Activated CD4-positive, alpha-beta T cell treated with anti-CD3 and anti-CD28 coated beads, Interleukin-2, amount 10 ng/mL, durations not matched to agents 24 days and 14 days (primary cell): ENCODE measurements at places on chromosomes 16 and 17. TPM values are rescaled to one million over a fixed set of nuclear protein-coding genes. Genes with fewer than 3 reads are reported as not detected.
A peak's percentile ranks its signal among the peaks of the same experiment; 100 is the strongest.

Gene CD300H
- not detected in 2 replicates for total RNA-seq

Gene ELMO3
- total RNA-seq = 8.2 and 8.7 TPM in 2 replicates

Gene DRC7
- total RNA-seq = 0.09 TPM in 1 of 2 replicates, not detected in the other

Gene PMFBP1
- 0.21 TPM in 1 of 2 replicates, not detected in the other for total RNA-seq

DNA sequence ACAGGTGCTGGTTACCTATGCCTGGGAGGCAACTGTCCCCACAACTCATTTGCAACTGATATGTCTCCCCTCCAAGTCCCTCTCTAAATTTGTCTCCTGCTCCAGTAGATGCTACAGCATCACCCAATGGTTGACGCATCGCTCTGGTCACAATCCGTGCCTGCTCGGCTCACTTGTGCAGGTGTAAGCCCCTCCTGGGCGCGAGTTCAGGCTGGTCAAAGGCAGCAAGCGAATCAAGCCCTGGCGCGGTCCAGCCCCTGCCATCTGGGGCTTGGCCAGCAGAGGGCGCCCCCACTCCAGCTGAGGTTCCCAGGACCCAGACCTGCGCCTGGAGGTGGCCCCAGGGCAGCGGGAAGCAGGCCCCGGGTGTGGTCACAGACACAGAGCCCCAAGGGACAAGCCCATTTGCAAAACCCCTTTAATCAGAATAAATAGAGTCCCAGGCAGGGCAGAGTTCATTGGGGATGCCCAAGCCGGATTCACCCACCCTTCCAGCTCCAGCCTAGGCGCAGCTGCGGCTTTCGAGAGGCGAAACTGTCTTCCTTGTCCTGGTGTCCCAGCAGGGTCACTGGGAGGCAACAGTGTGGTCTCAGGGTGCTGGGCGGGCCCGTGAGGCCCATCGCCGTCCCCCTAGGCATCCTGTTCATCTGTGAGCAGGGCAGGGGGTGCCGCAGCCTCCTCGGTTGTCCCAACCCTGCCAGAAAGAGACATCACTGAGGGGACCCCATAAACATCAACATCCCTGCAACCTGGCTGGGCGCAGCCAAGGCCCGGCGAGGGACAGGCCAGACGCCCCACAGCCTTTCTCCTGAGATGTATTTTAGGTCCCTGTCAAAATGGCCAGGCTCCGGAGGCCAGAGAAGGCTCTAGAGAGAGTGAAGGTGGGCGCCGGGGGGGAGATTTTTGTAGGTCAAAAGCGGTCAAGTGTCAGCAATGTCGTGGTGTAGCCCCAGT lies 15.8 kb downstream of the TMC6 start:
- no peaks in the 10 kb centered on the region for H3K27me3 ChIP-seq
- H3K36me3 ChIP-seq = peaks cover 58% of the 10 kb centered on the region
- H3K4me1 ChIP-seq = peaks cover 29% of the 10 kb centered on the region
- H3K27ac ChIP-seq = no peak overlapping the region
- H3K4me3 ChIP-seq = no peak overlapping the region
- DNase-seq = peak; percentile 94

GRCh38 chr17:64534187-64534586 lies 27.4 kb downstream of the CEP95 start:
- H3K4me1 ChIP-seq = peaks cover 9% of the 10 kb centered on the region
- no peak overlapping the region for H3K4me3 ChIP-seq
- H3K27ac ChIP-seq = peak overlapping the region; percentile 70
- peak; percentile 61 for DNase-seq
- no peaks in the 10 kb centered on the region for H3K27me3 ChIP-seq

DNA sequence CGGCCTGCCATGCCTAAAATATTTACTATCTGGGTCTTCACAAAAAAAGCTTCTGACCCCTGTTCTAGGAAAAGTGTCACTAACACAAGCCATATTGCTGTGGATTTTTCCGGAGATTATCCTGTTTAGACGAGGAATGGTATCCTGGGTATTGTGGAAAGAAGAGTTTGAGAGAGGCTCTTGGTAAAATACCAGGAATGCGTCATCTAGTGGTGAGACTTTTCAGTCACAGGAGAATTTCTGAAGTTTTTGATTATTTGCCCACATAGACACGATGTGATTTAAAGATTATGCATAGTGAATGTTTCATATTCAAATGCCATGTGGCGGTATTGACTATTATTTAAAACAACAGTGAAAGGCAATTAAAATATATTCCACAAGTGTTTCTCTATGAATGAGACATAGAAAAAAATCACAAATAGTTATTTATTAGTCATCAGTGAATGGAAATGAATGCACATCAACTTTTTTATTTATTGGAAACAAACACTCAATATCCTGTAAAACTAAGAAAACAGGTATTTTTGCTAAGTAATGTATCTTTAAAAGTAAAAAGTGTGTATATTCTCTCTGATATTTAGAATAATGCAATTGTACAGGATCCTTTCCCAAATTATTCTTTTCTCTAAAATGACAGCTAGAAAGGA lies 7.8 kb downstream of the KRT28 start:
- no peak overlapping the region for H3K4me3 ChIP-seq
- H3K4me1 ChIP-seq = peaks cover 2% of the 10 kb centered on the region
- peaks cover 32% of the 10 kb centered on the region for H3K27me3 ChIP-seq
- no peak overlapping the region for H3K27ac ChIP-seq
- H3K36me3 ChIP-seq = no peaks in the 10 kb centered on the region

DNA sequence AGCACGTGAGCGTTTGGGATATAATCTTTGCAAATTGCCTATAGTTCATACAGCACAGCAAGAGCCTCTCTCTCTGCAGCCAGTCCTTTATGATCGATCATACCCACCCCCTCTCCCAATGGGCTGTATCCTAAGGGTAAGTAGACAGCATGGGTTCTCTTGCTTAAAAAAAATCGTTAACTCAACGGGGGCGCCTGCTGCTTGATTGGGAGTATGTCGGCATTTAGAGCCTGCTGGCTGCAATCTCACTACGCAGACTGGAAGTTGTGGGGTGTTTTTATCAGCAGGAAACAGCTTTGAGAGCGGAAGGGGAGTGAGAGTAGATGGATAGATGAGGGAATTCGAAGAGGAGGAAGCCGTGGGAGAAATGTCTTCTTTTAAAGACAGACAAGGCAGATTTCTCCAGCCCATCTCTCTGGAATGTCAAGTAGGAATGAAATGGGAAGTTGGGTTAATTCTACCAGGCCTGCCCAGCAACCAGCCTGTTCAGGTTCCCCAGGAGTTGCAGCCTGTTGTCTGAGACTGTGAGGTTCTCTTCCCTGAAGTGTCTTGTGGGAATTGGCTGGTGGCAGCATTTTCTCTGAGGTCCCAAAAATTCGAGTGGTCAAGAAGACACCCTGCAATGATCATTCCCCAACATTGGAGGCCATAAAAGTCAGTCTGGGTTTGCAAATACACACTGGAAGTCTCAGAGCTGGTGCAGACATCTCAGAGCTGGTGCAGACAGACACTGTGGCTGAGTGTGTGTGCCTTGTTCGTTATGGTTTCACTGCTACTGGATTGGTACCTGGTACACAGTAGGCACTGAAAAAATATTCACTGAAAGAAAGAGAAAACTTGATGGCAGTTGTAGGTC lies 65.6 kb downstream of the PRKCB start:
- DNase-seq = no peak
- peaks cover 26% of the 10 kb centered on the region for H3K4me1 ChIP-seq
- H3K4me3 ChIP-seq = no peak overlapping the region
- no peaks in the 10 kb centered on the region for H3K27me3 ChIP-seq

GRCh38 chr17:13996276-13996675 lies 73.0 kb upstream of the COX10 start:
- no peak overlapping the region for H3K4me3 ChIP-seq
- no peaks in the 10 kb centered on the region for H3K4me1 ChIP-seq
- H3K36me3 ChIP-seq = peaks cover 14% of the 10 kb centered on the region
- H3K27ac ChIP-seq = no peak overlapping the region
- no peaks in the 10 kb centered on the region for H3K27me3 ChIP-seq

DNA sequence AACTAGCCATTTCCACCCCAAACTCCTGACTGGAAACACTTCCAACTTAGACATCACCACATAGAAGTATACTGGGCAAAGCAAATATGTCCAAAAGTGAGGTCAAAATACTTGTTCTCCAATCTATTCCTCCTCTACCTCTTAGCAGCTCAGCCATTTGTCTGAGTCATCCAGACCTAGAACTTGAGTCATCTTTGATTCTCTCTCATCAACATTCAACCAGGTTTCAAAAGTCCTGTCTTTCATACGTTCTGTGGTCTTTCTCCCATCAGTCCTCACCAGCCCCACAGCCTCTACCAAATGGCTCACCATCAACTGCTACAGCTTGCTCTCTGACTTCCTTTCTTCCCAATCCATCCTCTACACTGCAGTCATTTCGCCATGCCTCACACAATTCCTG lies 6.8 kb downstream of the ANKFY1 start:
- no peak overlapping the region for H3K4me3 ChIP-seq
- peaks cover 59% of the 10 kb centered on the region for H3K36me3 ChIP-seq
- H3K27ac ChIP-seq = no peak overlapping the region
- peaks cover 31% of the 10 kb centered on the region for H3K4me1 ChIP-seq

DNA sequence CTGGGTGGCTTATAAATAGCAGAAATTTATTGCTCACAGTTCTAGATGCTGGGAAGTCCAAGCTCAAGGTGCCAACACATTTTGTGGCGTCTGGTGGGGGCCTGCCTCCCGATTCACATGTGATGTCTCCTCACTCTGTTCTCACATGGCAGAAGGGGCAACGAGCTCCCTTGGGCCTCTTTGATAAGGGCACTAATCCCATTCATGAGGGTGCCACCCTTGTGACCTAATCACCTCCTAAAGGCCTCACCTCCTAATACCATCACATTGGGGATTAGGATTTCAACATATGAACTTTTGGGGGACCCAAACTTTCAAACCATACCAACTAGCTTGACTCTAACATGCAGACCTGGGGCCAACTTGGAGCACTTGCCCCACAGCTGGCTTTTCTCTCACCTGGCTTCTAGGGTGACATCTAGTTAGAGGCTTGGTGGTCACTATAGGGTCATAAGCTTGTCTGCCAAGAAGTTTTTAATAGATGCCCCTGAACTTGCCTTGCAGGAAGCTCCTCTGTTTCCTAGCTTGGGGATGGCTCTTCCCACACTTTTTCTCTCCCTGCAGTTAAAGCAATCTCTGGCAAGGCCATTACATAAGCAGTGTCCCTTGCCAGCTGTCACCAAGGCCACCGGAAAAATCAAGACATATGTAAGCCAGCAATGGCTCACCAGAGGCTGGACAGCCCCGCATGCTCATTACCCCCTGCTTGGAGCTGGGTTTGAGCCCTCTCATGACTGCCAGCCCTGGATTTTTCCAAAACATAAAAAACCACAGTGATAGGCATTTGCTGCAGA lies 8.4 kb upstream of the MED9 start:
- no peaks in the 10 kb centered on the region for H3K4me1 ChIP-seq
- DNase-seq = no peak
- peaks cover 31% of the 10 kb centered on the region for H3K27me3 ChIP-seq
- no peaks in the 10 kb centered on the region for H3K36me3 ChIP-seq
- H3K4me3 ChIP-seq = no peak overlapping the region

GRCh38 chr17:57918017-57918895 lies 37.0 kb downstream of the CUEDC1 start:
- no peak overlapping the region for H3K4me3 ChIP-seq
- DNase-seq = no peak
- H3K4me1 ChIP-seq = no peaks in the 10 kb centered on the region
- no peaks in the 10 kb centered on the region for H3K36me3 ChIP-seq
- peaks cover 20% of the 10 kb centered on the region for H3K27me3 ChIP-seq
- H3K27ac ChIP-seq = no peak overlapping the region

DNA sequence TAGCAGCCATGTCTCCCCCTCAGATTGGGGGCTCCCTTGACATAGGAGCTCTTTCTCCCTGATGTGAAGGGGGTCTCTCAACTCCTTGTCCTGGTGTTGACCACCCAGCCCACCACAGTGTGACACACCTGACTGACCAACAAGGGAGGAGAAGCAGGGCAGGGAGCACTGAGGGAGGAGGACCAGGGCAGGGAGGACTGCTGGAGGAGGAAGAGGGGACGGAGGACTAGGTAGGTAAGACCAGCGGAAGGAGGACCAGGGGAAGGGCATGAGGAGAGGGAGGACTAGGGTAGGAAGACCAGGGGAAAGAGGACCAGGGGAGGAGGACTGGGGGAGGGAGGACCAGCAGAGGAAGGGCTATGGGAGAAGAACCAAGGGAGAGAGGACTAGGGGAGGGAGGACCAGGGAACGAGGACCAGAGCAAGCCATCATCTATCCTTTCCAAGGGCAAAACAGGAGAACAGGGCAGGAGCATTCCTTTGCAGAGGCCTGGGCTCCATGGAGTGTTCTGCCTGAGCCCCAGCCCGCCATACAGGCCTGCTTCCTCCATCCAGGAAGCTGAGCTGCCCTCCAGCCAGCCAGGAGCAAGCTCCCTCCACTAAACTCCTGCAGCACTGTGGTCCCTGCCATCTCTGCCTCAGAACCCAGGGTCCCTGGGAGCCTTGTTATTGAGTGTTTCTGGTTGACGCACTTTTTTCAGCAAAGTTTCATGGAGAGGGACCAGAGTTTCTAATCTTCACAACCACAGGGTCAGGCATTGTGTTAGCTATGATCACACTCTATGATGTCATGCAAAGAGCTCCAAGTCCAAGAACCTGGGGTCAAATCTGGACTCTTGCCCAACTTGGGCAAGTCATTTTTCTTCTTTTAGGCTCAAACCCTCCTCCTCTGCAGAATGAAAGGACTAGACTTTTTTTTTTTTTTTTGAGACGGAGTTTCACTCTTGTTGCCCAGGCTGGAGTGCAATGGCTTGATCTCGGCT lies 15.4 kb upstream of the KRT17 start:
- H3K27ac ChIP-seq = no peak overlapping the region
- H3K4me3 ChIP-seq = no peak overlapping the region
- H3K27me3 ChIP-seq = no peaks in the 10 kb centered on the region
- no peak for DNase-seq
- H3K36me3 ChIP-seq = no peaks in the 10 kb centered on the region

GRCh38 chr17:20966870-20967269 lies 75.9 kb downstream of the USP22 start:
- H3K36me3 ChIP-seq = no peaks in the 10 kb centered on the region
- no peak overlapping the region for H3K4me3 ChIP-seq
- peaks cover 3% of the 10 kb centered on the region for H3K4me1 ChIP-seq
- no peak for DNase-seq
- H3K27ac ChIP-seq = no peak overlapping the region

DNA sequence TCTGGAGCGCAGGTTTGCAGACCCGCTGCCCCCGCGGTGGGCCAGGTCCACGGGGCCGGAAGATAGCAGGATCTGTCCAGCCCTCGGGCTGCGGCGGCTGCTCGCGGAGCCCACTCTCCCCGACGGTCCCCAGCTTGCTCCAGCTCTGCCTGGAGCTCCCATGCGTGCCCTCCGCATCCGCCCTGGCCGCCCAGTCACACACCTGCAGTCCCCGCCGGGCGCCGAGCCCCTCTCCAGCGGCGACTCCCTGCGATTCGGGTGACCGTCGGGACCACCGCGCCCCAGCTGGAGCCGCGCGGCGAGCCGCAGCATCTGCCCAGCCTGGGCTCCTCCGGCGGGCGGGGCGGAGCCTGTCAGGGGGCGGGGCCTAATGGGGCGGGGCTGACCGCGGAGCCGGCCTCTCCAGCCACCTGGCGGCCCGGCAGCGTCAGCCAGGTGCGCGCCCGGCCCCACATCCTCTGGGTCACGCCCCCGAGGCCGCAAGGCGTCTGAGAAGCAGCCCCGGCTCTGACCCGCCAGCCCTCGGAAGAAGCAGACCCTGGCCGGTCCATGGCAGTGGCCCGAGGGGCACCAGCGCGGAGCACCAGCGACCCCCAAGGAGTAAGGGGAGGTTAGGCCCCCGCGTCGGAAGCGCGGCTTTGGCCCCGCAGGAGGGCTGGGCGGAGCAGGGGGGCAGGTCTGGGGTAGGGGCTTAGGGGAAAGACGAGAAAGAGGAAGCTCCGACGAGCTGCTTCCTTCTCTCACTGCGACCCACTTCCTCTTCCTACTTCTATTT lies at the start of gene PIK3R5:
Gene PIK3R5, minus strand, starts transcription at position 314 of the 775 bp plus-strand sequence. CDS start 54,213 bp downstream, outside the sequence.
- peak; percentile 91 for DNase-seq
- peak within 1 kb of the TSS; percentile 96 for H3K27ac ChIP-seq
- peaks cover 49% of the 10 kb centered on the region for H3K4me1 ChIP-seq
- no peaks in the 10 kb centered on the region for H3K27me3 ChIP-seq
- peak within 1 kb of the TSS; percentile 93 for H3K4me3 ChIP-seq
